ENCODE measurements at places on chromosomes 5 and 9.
A peak's percentile ranks its signal among the peaks of the same experiment; 100 is the strongest.

GRCh38 chr5:56356836-56357160, 123.7 kb upstream of the ANKRD55 start:
- DNase-seq: no peak

DNA sequence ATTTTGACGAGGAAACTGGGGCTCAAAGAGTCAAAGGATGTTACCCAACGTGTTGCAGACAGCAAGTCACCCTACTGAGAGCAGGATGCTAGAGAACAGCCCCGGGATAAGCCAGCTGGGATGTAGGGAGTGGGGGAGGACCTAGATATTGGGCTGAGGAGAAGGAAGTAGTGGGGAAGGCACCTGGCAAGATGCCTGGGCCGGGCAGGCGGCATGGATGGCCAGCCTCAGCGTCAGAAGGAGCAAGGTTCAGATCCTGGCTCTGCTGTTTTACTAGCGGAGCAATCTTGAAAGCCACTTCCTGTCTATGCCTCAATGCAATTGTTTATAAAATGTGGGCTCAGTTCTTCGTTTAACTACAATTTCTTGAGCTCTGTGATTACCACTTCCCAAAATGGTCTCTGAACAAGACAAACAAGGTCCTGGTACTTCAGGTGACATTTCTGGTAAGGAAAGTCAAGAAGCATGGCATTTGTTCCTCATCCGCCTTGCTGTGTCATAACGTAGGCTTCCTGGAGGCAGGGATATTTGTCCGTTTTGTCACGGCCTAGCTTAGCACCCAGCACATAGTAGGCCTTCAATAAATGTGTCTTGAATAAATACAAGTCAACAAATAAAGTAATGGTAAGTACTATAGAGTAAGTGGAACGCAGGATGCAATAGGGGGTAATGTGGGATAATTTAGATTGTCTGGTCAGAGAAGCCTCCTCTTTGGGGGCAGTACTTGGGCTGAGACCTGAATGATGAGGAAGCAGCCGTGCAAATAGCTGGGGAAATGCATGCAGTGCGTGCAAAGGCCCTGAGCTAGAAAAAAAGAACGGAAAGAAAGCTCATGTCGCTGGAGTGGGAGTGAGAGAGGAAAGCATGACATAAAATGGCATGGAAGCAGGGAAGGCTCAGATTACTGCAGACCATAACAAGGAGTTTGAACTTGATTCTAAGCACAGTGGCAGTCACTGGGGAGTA, 70.5 kb downstream of the SMIM23 start:
- no peak for DNase-seq

GRCh38 chr9:86353655-86354010, 577 bp downstream of the TUT7 start:
- DNase-seq: no peak

GRCh38 chr9:95017661-95018060, 291.2 kb downstream of the AOPEP start:
- no peak for DNase-seq

GRCh38 chr5:96778409-96778808, 29.3 kb downstream of the ERAP1 start:
- DNase-seq: peak; percentile 22

DNA sequence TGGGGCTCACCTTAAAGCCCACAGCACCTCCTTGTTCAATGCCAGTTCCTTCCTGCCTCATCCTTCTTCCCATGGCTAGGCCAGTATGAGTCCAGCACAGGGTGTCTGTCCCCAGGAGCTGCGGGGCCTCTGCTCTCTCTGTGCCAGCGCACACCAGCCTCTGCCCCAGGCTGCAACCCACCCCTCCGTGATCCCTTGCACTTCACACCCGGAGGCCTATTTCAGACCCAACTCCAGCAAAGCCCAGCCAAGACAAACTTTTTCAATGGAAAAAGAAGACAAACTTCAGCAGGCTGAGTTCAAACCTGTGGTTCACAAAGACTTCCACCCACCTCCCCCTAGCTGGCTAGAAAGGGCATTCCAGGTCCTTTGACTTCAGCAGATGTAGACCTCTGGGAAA, 56.2 kb upstream of the OTULINL start:
- DNase-seq: no peak

DNA sequence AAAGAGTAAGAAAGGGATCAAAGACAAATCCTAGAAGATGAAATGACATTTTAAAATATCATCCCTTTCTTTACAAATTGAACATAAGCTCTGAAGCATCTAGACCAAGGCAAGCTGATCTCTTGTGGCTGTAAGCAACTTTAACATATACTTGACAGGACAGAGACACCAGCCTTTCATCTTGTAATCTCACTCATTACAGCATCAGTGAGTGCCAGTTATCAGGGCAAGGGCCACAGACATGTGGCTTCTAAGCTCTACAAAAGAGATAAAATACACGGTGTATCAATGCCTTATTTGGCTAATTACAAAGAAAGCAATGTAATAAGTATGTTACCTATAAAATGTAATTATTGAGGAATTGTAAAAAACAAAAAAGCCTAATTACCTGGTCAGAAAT, 95.0 kb downstream of the DROSHA start:
- no peak for DNase-seq

GRCh38 chr5:6598351-6598900, 34.4 kb downstream of the NSUN2 start:
- DNase-seq: no peak

DNA sequence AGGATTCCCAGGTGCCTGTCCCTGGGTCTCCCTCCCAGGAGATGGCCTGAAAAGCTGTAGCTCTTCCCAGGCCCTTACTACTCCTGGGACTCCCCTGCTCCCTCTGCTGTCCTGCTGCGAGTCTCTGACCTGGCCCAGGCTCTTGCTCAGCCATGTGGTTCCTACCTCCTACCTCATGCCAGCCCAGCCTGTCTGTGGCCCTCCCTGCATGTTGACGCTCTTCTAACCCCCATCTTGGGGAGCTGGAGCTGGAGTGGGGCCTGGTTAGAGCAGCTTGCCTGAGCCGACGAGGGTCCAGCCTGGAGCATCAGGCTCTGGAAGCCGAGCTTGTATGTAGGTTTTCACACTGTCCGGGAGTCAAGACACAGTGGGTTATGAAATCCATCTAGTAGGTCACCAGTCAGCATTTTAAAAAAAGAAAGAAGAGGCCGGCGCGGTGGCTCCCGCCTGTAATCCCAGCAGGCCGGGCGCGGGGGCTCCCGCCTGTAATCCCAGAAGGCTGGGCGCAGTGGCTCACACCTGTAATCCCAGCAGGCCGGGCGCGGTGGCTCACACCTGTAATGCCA, 244.4 kb downstream of the FANCC start:
- DNase-seq: no peak

DNA sequence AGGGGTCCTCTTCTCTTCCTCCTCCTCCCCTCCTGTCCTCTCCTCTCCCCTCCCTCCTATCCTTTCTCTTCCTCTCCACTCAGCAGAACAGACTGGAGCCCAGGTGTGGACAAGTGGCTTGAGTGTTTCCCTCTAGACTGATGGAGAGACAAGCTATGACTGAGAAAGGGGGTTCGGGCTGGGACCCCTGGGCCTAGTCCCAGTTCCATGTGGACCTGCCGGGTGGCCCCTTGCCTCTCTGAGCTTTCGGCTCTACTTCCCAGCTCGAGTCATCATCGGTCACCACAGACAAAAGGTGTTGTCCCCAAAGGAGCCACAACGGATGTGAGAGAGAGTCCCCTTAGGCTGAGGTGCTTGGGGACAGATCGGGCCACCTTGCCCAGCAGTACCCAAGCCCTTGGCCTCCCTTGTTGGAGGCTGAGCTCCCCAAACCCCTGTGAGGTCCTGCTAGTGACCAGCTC, 3.4 kb upstream of the RXRA start:
- DNase-seq: peak; percentile 42

- DNase-seq: no peak
These were observed 67.1 kb downstream of the LHX2 start for GRCh38 chr9:124078641-124079040.

- DNase-seq: no peak
These were observed 20.7 kb downstream of the ANKRA2 start for GRCh38 chr5:73544429-73545402.

DNA sequence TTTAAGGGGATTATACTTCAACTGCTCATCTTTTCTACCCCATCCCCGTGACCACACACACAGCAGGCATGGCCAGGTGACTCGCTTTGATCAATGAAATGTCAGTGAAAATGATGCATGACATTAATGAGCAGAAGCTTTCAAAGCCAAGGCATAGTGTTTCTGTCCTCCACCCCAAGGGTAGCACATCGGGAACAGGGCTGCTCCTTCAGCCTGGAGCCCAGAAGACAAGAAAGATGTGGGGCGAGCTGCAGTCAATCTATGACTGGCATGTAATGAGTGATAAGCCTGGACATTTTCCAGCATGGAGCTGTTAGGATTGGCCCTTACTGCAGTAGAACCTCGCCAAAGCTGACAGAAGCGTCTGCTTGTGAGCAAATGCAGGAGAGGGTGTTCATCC, 122.6 kb upstream of the IRX2 start:
- DNase-seq: no peak

- no peak for DNase-seq
These were observed 481.8 kb upstream of the CDH18 start for GRCh38 chr5:20469792-20470191.

Measured in psoas muscle (tissue), 8 donors.